NCI-H1092 (cell line): ENCODE measurements at places on chromosomes 3 and 15.

DNA sequence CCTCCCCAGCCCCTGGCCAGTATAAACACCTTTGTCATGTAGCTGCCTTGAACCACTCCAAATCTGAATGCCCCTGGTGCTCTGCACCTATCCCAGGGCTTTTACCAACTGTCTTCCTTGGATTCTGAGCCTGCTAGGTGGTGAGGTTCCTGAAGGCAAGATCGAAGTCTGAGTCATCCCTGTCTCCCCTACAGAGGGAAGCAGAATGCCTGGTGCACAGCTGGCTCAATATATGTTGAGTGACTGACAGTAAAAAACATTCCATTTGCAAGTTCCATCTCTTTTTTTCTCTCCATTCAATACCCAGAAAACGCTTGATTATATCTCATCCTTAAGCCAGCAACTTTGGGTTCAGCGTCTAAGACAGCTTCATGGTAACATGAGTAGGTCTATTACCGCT lies 24.7 kb downstream of the SLC24A1 start:
- DNase-seq = no peak

DNA sequence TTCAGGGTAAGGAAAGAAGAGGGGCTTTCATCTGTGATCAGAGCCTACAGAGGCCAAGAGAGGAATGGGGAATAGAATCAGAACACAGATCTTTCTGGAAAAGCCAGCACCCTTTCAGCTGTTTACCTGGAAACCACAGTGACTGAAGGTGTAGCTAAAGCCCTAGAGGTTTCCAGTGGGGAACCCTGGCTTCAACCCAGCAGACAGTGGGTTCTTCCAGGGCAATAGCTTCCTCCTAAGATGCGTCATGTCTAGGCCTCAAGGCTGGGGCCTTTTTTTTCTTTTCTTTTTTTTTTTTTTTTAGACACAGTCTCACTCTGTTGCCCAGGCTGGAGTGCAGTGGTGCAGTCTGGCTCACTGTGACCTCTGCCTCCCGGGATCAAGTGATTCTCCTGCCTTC lies 3.1 kb upstream of the CPNE9 start:
- no peak for DNase-seq

GRCh38 chr3:134249296-134249841 lies 1.3 kb downstream of the RYK start:
- DNase-seq = no peak

DNA sequence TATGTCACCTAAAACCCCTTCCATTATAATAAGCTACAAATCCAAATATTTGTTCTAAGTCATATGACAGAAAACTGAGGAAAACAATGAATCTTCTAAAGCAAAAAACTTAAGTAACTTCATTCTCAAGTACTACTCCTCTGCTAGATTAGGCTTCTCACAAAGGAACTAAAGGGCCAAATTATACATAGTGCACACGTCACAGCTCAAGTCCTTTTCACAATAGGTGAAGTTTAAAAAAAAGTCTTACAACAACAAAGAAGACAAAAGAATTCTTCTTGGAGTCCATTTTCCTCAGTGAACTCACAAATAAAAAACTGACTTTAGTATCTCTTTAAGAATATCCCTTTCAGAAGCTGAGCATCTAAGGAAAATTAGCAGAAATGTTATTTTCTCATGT lies 479.9 kb downstream of the MAGI1 start:
- DNase-seq = no peak

DNA sequence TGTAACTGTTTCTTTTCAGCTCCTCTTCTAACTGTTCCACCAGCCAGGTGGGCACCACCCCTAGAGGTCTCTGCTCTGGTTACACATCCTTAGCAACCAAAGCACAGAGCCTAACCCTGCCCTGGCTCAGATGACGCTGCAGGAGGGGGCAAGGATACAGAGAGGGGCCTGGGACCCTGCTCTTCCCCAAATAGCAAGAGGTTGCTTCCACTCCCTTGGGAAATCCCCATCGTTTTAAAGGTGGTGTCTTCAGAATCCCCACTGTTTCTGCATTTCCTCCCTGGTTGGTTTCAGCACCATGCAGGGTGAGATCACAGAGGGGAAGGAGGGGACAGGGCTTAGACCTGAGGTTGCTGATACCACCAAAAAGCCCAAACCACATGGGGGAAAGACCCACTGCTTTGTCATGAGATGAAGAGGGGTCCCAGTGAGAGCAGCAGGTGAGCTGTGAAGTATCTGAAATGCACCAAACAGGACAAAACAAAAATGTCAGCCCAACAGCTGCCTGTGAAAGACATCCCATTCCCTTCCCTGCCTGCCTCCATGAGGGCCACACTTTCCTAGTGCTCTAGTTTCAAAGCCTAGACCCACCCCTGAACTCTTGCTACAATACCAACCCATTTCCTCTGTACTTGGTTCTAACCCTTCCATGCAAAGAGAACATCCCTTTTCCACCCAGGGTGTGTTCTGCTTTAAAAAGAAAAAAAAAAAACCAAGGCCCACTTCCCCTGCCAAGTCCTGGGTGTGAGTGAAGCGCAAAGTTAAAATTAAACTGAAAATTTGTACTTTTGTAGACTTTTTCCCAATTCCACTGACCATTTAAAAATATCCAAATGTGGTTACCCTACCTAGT lies 29.0 kb downstream of the ANP32A start:
- DNase-seq = no peak

GRCh38 chr3:101819649-101820206 lies 29.6 kb upstream of the NFKBIZ start:
- no peak for DNase-seq

DNA sequence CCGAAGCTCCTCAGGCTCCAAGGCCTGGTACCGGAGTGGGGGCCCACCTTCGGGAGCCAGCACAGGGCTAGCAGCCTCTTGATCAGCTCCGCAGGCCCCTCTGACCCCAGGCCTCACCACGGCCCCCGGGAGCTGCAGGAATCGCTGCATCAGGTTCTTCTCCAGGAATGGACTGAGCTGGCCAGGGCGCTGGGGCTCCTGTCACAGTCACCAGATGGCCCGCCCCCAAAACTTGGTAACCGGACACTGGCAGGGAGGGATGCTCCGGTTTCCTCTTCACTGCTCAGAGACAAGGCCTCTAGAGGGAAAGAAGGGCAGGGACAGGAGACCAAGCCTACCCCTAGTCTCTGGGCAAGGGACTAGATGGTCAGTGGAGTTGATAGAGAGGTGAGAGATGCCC lies 9.9 kb downstream of the AP3B2 start:
- DNase-seq = no peak

- DNase-seq = no peak
Observed at GRCh38 chr3:15894382-15894781, 96.6 kb upstream of the ANKRD28 start.

GRCh38 chr3:44232407-44232806 lies 9.3 kb upstream of the TOPAZ1 start:
- no peak for DNase-seq

- DNase-seq = no peak
Observed at GRCh38 chr3:102354818-102355515, 79.8 kb upstream of the ZPLD1 start.

DNA sequence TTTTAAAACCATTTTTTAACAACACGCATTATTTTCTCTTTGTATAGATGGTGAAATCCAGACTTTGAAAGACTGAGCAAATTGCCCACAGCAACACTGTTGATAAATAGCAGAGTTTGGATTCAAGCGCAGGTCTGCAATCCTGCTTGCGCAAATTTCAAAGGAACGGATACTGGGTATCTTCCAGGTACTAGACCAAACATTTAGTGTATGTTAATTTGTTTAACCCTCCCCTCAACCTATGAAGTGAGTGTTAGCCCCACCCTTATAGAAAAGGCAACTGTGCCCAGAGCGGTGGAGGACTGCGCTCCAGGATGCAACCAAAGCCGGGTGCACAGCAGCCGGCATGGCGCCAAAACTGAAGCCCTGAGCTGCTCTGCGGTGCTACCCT lies 103.8 kb downstream of the CPN2 start:
- no peak for DNase-seq

GRCh38 chr3:116253511-116253910 lies 191.8 kb downstream of the LSAMP start:
- no peak for DNase-seq

GRCh38 chr3:183151821-183152351 lies 10.6 kb downstream of the LAMP3 start:
- no peak for DNase-seq

DNA sequence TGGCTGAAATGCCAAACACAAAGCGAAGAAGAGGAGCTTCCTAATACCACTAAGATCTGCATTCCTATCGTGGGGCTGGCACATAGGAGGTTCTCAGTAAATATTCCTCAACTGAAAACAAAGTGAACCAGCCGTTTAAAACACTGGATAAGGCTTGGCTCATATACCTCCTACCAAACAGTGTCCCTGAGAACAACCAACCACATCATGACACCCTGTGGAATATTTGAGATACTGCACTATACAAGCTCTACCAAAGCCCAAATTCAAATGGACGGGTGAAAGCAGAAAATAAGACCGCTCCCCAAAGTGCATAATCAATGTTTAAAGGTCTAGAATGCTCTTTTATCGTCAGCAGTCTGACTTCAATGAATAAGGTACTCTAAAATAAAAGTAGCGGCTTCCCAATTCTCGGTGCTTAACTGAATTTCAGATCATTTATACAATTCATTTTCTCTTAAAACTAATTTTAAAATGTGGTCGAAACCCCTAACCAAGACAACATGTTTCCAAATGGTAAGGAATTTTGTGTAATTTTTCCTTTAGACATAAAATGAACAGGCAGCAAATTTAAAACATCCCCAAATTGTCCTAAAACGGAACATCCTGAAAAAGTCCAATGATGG lies 425.8 kb downstream of the ERC2 start:
- DNase-seq = no peak

DNA sequence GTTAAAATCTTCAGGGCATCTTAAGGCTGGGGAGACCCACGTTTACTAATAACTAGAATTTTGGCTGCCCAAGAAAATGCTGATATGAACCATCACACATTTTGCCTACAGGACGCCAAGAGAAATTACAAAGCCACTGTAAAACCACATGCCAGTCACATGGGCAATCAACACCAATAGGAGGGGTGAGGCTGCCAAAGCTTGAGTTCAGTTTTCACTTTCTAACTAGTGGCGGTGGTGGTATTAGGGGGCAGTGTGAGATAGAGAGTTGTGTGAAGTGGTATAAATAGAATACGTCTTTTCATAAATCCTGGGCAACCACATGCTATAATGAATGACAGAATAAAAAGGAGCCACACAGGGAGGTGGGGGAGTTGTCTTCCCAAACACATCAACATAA lies 147.3 kb downstream of the WNT5A start:
- DNase-seq = no peak

DNA sequence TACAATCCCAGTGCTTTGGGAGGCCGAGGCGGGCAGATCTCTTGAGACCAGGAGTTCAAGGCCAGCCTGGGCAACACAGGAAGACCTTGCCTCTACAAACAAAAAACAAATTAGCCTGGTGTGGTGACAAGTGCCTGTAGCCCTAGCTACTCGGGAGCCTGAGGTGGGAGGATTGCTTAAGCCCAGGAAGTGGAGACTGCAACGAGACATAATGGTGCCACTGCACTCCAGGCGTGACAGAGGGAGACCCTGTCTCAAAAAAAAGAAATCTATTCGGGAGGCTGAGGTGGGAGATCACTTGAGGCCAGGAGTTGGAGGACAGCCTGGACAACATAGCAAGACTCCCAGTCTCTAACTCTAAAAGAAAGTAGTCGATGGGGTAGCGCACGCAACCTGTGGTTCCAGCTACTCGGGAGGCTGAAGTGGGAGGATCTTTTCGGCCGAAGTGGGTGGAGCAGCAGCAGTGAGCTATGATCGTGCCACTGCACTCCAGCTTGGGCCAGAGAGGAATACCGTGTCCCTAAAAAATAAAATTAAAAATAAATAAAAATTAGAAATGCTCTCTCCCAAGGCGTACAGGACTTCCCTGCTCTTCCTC lies 775 bp downstream of the C3orf33 start:
- no peak for DNase-seq

GRCh38 chr3:170421758-170422157 lies 3.1 kb downstream of the CLDN11 start:
- no peak for DNase-seq
